ENCODE measurements at places on chromosomes 2 and 18.

DNA sequence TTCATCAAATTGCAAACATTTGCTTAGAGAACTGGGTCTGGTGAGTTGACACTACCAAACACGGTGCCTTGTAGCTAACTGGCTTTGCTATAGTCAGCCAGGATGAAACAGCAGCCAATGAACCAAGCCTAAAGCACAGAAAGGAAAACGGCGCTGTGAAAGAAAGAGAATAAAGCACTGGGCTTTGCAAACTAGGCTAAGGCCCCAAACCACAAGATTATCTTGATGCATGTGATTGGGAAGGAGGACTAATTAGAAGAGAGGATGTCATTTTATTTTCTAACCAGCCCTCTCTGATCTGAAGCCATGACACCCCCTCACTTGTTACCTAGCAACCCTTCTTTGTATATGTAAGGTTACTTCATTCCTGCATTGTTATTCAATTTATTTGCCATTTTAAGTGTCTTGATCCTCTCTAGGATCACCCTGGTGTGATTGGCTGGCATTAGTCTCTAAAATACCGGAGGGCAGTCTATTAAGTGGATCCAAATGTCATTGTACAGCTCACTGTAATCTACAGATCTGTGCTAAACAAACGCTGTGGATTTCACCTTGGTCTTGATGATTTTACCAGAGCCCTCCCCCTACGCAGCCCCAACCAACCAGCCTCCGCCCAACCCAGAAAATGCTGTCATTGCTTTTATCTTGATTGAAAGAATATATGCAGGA lies 395.4 kb upstream of the ACVR2A start:
- DNase-seq: no peak

- DNase-seq: no peak
Measured at GRCh38 chr2:48248251-48248933, 281.6 kb upstream of the STON1 start.

GRCh38 chr18:69402533-69402989 lies 1.9 kb downstream of the DOK6 start:
- no peak for DNase-seq

DNA sequence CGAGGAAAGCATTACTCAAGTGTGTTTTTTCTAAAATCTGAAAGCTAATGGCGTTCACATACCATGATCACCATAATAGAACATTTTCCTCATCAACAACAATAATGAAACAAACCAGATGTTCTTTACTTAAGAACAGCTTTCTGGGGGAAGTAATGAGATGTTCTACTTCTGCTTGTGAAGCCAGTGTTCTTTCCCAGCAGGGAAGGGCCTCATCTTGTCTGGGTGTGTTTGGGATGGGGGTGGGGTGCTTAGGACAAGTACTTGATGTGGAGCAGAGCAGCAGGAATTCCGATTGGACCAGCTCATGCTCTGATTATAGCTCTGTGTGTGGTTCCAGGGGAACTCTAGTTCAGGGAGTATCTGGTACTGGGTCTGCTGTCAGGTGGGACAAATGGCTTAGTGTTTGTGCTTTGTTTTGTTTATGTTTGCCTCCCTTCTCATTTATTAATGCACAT lies 163.0 kb upstream of the NOSTRIN start:
- DNase-seq: no peak

DNA sequence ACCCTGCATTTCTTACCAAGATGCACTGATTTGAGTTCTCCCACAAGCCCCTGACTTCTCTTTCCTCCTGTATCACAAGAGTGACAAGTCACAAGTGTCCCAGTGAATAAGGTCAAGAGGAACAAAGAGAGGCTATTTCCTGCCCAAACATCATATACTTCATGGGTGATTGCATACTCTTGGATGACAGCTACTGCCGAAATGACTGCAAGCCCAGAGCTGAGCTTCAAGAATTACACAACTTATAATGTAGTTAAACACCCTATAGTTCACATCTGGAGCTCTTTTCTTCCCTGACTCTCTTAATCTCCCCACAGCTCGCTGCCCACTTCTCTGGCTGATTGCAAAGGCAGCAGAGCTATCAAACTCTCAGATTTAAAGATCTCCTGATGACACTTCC lies 289.7 kb upstream of the PARD3B start:
- DNase-seq: no peak

DNA sequence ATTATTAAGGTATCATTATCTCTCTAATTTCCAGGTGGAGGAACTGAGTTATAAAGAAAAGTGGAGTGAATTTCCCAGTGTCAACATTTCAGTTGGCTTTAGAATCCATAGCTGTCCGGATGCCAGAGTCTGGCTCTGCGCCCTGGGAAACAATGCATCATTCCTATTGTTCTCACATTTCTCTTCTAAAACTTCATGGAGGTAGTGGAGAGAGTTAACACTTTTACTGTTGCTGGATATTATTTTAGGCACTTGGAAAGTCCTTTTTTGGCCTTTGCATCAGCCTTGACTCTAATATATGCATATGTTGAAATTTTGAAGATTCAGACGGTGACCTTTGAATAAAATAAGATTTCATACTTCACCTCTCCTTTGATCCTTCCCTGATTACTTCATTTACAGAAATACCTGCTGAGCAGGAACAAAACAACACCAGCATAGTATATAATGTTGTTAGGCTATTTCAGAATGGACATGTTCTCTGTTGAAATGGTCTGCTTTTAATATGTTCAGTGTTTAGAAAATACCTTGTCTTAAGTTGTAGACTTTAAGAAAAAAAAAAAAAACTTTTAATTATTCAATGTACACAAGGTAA lies 148.8 kb downstream of the EPHA4 start:
- no peak for DNase-seq

DNA sequence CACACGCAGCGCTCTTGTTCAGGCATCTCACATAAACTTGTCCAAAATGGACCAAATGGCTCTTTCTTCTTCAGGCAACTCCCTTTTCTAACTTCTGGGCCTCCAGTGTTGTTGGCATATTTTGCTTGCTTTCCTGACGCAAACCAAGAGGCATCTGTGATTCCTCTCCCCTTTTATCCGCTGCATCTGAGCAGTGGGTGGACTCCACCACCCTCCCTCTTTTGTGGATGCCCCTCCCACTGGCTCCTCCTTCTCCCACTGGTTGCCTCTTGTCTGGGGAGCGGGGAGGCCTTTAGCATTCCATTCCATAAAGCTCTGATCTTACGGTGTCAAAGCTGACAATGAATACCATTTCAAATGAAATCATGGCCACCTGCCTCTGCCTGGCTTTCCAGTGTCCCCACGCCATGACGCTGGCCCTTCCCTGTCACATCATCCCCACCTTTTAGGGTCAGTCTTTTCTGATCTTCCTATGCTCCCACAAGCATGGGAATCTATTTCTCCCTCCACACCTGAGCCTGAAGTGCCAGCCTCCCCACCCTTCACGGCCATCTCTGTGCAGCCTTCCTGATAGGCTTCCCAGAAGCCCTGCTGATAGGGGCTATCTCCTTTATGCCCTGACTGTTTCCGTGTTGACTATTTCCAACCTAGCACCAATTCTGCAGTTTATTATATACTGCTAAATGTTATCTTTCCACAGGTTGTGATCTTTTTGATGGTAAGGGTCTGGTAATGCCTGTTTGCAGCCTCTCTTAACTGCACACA lies 51.5 kb downstream of the RPL37A start:
- DNase-seq: no peak

GRCh38 chr2:55948176-55948923 lies 24.8 kb upstream of the EFEMP1 start:
- no peak for DNase-seq

DNA sequence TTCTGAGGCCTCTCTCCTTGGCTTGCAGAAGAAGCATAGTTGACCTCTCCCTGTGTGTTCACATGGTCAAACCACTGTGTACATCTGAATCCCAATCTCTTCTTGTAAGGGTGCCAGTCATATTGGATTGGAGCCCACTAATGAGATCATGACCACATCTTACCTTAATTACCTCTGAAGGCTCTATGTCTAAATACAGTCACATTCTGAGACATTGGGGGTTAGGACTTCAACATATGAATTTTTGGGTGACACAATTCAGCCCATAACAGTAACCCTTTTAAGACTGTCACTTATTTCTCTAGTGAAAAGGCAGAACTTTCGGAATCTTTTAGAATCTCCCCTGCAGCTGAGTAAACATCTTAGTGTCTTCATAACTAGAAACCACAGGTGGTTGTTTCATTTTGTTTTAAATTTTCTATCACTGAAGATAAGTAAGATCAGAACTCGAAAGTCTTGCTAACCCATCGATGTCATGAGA lies 33.3 kb downstream of the BMP10 start:
- DNase-seq: no peak

DNA sequence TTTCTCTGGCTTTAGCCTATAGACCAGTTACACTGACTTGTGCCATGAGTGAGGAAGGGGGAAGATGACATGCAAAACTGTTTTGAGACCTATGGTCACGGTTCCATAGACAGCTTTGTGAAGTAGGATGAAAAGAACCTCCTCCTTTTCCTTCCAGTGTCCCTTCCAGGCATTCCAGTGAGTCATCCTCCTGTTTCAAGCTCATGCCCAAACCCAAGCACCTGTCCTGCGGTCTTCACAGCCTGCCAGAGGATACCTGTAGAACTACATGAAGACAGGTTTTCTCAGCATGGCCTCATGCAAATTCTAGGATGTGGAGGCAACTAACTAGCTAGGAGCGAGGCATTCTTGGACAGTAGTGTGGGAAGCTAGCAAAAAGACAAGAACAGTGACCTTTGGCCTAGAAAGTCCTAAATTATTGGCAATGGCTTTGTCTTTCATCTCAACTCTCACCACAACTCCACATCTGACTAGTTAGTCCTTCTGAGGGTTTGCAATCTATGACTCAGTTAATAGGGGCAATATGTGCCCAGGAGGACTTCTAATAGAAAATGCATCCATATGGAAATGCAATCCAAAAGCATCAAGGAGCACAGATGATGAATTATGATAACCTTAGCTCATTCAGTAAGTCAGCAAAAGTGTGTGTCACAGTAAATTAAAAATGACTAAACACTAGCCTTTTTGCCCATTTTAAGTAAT lies 154.7 kb downstream of the RBM43 start:
- no peak for DNase-seq

DNA sequence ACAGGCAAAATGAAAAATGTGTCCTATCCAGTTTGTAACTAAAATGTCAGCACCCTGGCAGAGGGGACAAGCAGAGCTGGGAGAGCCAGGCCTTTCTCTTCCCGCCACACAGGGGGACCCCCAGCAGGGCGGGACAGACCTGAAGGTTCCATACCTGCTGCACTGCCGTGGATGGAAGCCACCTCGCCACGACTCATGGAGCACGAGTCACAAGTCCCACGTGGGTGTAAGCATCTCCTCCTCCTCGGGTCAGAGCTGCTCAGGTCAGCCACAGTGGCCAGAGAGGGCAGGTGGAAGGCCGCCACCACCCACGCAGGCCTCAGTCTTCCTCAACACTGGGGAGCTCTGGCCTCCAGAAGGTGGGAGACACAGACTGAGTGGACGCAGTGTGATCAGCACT lies 21.0 kb downstream of the C1QL2 start:
- no peak for DNase-seq

DNA sequence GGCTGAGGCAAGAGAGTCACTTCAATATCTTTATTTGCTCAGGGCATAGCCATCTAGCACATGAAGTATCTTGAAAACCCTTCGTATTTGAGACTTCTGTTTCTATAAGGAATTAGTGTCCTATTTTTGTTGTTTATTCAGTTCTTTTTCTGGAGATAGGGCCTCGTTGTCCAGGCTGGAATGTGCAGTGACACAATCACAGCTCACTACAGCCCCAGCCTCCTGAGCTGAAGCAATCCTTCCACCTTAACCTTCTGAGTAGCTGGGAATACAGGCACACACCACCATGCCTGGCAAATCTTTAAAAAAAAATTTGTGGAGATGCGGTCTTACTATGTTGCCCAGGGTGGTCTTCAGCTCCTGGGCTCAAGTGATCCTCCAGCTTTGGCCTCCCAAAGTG lies 50.6 kb downstream of the PSMD14 start:
- DNase-seq: no peak

GRCh38 chr2:114925296-114926255 lies 483.1 kb downstream of the DPP10 start:
- no peak for DNase-seq

- DNase-seq: no peak
Measured at GRCh38 chr18:44918142-44918476, 237.4 kb downstream of the SETBP1 start.

DNA sequence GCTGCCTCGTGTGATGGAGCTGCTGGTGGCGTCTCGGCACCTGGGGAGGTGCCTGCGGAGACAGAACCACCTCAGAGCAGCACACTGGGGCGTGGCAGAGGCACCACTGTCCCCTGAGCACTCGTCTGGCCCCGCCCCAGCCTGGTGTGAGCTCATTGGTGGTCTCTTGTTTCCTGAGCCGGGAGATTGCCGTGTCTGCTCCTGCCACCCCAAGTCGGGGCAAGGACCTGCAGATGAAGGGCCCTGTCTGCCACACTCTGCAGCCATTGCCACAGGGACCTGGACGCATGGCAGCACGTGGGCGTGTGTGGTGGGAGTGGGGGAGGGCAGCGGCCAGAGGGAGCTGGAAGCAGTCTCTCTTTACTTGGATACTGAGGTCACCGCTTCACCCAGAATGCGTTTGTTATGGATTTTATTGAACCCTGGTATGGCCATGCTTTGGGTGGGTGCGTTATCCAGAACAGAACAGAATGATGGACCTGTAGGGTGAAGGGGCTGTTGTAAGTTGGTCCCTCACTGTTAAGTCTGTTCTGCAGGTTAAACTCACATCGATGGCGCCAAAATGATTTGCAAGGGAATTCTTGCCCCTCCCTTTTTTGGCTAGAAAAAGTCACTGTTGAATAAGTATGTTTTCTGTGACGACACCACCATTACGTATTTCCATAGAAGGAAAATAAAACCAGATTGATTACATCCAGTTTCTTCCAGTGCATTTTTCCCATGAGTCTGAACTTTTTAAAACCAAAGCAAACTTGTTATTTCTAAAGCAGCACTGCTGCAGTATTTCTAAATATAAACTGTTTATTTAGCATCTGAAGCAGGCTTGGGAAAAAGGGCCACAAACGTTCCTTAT lies 92.0 kb downstream of the USP40 start:
- DNase-seq: no peak

DNA sequence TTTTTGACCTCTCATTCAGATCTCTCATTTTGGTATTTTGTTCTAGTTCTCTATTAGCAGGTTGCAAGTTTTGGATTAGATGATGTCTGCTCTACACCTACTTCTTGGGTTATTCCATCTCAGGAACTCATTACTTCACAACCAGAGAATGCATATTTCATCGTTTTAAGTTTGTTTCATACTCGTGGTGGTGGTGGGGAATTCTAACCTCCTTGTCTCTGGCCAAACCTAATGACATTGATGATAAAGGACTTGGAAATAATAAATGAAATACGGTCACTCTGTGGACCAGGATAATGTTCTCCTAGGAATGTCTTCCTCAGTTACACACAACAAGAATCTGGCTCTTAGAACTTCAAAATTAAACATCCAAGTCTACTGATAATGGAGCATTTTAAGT lies 115.2 kb downstream of the CDC42EP3 start:
- DNase-seq: no peak
